ENCODE measurements at places on chromosomes 4 and X. TPM values are rescaled to one million over a fixed set of nuclear protein-coding genes. Genes with fewer than 3 reads are reported as not detected.

Gene ELF4
- total RNA-seq: 29.5 TPM

Gene SPARCL1
- not detected for total RNA-seq

Gene MEPE
- not detected for total RNA-seq

Gene SMIM43
- not detected for total RNA-seq

Gene TSR2
- 40.8 TPM for total RNA-seq

Gene RPL10
- total RNA-seq: 2,364 TPM

Gene GAGE12G
- not detected for total RNA-seq

Gene DUSP21
- total RNA-seq: not detected

Gene MXD4
- 5.2 TPM for total RNA-seq

- no peak for DNase-seq
- H3K27me3 ChIP-seq: peaks cover 16% of the 10 kb centered on the region
- H3K4me1 ChIP-seq: no peaks in the 10 kb centered on the region
- no peak overlapping the region for H3K27ac ChIP-seq
- no peak overlapping the region for H3K4me3 ChIP-seq
Measured at GRCh38 chrX:1105671-1106419, 106.6 kb downstream of the CRLF2 start.

DNA sequence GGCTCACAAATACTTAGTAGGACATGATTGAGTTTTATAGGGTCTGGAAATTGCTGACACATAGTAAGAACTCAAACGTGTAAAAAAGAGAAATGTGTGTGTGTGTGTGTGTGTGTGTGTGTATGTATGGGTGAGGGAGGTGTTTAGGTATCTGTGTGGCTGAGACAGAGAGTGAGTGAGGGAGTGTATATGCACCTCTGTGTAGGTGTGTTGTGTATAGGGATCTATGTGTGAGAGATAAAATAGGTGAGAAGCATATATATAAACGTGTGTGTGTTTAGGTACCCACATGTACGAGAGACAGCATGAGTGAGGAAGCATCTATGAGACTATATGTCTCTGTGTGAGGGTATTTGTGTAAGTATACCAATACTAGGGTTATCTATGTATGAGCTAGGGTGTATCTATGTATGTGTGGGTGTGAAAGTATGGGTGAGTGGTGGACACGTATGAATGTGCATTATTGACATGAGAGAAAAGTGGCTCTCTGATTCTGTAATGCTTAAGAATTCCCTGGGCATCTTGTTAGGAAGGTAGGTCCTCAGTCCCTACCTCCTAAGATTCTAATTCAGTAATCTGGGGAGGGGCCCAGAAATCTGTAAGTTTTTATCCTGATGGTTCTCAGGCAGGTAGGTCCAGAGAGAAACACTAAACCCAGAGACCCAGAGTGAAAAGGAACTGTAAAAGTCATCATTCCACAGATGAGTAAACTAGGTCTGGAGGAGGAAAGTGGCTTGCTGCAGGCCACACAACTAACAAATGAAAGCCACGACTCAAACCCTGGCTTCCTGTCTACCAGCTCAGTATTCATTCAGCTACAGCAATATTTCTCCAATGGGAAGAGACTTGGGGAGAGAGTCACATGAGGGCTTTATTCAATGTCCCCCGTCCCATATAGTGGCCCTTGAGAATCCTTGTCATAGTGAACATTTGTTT, 237.0 kb downstream of the IDS start:
- no peaks in the 10 kb centered on the region for H3K36me3 ChIP-seq
- peaks cover 2% of the 10 kb centered on the region for H3K27me3 ChIP-seq
- no peak for DNase-seq
- no peak overlapping the region for H3K4me3 ChIP-seq

DNA sequence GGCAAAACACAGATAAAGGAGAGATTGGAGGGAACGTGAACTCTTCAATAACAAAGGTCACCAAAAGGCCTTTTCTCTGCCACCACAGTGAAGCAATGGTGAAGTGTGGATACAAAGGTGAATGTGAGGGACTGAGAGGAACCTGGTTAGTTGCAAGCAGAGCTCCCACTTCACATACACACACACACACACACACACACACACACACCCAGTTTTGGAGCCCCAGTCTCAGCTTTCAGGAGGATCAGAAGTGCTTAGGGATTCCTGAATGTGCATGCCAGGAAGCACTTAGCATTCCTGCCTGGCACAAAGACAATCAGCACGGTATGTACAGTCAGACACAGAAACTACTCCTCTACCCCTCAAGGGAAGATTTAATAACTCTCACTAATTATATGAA, 71.5 kb downstream of the ARHGEF9 start:
- no peak for DNase-seq
- peaks cover 34% of the 10 kb centered on the region for H3K36me3 ChIP-seq
- H3K27me3 ChIP-seq: no peaks in the 10 kb centered on the region
- no peak overlapping the region for H3K4me3 ChIP-seq
- no peak overlapping the region for H3K27ac ChIP-seq

DNA sequence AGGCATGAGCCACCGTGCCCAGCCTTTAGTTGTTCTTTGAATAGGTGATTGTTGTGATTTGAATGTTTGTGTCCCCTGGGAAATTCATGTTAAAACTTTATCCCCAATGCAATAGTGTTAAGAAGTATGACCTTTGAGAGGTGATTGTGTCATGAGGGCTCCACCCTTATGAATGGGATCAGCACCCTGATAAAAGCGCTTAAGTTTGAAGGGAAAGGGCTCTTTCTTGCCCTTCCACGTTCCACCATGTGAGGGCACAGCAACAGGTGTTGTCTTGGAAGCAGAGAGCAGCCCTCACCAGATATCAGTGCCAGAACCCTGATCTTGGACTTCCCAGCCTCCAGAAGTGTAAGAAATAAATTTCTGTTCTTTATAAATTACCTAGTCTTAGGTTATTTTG, 33.7 kb upstream of the RP2 start:
- peaks cover 13% of the 10 kb centered on the region for H3K27me3 ChIP-seq
- no peak overlapping the region for H3K27ac ChIP-seq
- H3K4me3 ChIP-seq: no peak overlapping the region
- no peaks in the 10 kb centered on the region for H3K36me3 ChIP-seq
- no peak for DNase-seq
- H3K4me1 ChIP-seq: no peaks in the 10 kb centered on the region

- peak overlapping the region; percentile 91 for H3K4me3 ChIP-seq
- H3K27me3 ChIP-seq: peaks cover 3% of the 10 kb centered on the region
- H3K27ac ChIP-seq: peak overlapping the region; percentile 99
Measured at GRCh38 chr4:40055863-40056715, 561 bp upstream of the N4BP2 start.

GRCh38 chr4:176837169-176837895, 44.6 kb upstream of the VEGFC start:
- no peak for DNase-seq
- no peaks in the 10 kb centered on the region for H3K36me3 ChIP-seq
- H3K4me1 ChIP-seq: no peaks in the 10 kb centered on the region
- H3K27me3 ChIP-seq: no peaks in the 10 kb centered on the region
- no peak overlapping the region for H3K4me3 ChIP-seq
- no peak overlapping the region for H3K27ac ChIP-seq

- no peak for DNase-seq
- H3K27me3 ChIP-seq: peaks cover 11% of the 10 kb centered on the region
- no peaks in the 10 kb centered on the region for H3K4me1 ChIP-seq
Measured at GRCh38 chr4:3462321-3462789, 751 bp upstream of the DOK7 start.

- H3K4me3 ChIP-seq: no peak overlapping the region
- no peaks in the 10 kb centered on the region for H3K36me3 ChIP-seq
- H3K27me3 ChIP-seq: peaks cover 3% of the 10 kb centered on the region
- H3K27ac ChIP-seq: no peak overlapping the region
- no peak for DNase-seq
Measured at GRCh38 chrX:16993791-16994318, 47.4 kb downstream of the REPS2 start.

- no peak overlapping the region for H3K27ac ChIP-seq
- no peak overlapping the region for H3K4me3 ChIP-seq
- no peaks in the 10 kb centered on the region for H3K36me3 ChIP-seq
- DNase-seq: no peak
- peaks cover 8% of the 10 kb centered on the region for H3K4me1 ChIP-seq
- peaks cover 4% of the 10 kb centered on the region for H3K27me3 ChIP-seq
Measured at GRCh38 chr4:153265306-153266047, 61.2 kb downstream of the TRIM2 start.

DNA sequence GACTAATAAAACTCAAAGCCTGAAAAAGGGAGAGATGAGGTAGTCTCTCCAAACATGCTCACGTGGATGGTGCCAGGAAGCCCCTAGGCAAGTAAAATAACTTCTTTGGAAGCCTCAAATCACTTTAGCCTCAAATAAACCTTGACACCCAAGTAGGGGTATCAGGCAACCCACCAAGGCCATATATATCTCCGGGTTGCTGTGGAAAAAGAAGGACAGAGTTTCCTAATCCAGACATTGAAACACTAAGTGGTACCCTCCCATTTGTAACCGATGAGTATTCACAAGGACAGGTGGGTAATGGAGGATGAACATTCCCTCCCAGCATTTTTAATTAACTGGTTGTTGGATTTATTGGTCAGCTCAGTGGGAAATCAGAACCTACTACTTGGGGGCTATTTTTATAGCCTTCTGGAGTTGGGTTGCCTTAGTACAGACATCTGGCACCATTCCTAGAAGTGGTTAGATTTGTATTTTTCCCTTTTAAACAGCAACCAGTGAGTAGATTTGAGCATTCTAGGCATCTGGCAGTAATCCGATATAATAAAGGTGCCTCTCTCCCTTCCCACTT, 87.7 kb downstream of the GPC3 start:
- H3K27me3 ChIP-seq: no peaks in the 10 kb centered on the region
- no peak for DNase-seq
- no peaks in the 10 kb centered on the region for H3K4me1 ChIP-seq
- no peak overlapping the region for H3K4me3 ChIP-seq
- no peaks in the 10 kb centered on the region for H3K36me3 ChIP-seq

DNA sequence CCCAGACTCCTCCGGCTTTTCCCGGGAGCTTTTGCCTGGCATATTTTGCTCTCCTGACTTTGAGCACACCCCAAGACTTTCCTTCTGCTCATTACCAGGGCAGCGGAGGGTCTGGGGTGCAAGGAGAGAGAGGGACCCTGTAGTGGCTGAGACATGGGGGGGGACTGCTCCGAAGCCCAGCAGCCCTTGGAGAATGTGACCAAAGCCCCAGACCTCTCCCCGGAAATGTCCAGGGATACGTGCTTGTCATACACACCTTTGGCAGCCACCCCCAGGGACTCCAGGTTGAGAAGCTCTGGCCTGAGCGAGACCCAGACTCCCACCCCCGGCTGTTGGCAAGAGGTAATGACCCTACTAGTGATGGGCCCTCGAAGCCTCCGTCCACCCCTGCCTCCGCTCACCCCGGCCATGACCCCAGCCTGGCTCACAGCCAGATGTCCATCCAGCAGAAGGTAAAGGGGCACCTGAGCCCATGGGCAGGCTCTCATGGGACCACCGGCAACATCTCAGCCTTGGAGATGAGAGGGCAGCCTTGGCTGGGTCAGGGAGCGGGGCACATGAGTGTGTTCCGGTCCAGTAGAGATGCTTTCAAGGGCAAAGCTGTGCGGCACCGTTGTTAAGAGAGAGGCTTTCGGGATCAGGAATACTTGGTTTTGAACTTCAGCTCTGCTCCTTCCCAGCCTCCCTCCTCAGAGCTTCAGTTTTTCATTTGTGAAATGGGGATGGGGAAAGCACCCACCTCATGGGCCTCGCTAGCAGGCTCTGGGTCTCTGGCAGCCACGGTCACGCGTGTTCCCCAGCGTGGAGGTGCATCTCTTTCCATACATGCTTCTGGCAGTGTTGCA, 2.0 kb downstream of the PSAPL1 start:
- H3K4me3 ChIP-seq: no peak overlapping the region
- no peaks in the 10 kb centered on the region for H3K27me3 ChIP-seq
- no peaks in the 10 kb centered on the region for H3K4me1 ChIP-seq
- no peaks in the 10 kb centered on the region for H3K36me3 ChIP-seq
- DNase-seq: no peak
- no peak overlapping the region for H3K27ac ChIP-seq
